ENCODE measurements at places on chromosomes 3 and 15.

- DNase-seq: peak; percentile 20
Measured at GRCh38 chr3:136819731-136820679, 1.1 kb downstream of the SLC35G2 start.

- DNase-seq: no peak
Measured at GRCh38 chr3:76147846-76148245, 362.5 kb upstream of the ZNF717 start.

- peak; percentile 59 for DNase-seq
Measured at GRCh38 chr15:92831655-92832328, 68.3 kb upstream of the CHD2 start.

DNA sequence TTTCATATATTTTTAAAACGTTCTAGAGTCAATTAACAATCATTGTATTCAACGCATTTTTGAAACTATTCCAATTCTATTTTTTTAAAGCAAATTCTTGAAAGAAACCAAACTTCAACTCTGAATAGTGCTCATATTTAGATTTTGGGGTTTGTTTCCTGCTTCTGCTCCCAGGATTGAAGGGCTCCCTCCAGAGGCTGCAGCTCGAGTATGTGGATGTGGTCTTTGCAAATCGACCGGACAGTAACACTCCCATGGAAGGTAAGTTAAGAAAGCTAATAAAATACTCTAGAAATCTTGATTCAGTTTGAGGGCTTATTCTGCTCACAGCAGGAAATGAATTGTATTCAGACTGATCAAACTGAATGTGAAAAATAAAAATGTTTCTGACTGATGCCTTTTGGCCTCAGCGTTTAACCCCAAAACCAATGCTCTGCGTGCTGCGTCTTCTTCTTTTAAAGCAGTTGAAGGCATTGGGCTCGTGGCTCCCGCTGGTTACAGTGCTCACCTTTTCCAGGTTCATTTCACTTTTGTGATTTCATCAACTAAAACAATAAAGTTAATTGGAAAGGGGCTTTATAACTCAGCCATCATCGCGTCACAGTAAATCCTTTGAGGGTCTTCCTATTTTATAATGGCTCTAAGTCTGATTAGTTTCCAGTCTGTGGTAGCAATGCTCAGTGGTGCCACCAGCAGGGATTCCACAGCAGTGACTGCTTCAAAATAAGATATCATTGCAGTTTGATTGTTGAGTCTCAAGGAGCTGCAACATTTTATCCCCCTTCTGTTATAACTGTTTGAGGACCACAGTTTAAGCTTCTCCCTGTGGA is 80.1 kb downstream of the SSR3 start:
- no peak for DNase-seq

- DNase-seq: no peak
Measured at GRCh38 chr15:56920367-56920627, 1.9 kb downstream of the TCF12 start.

GRCh38 chr3:126063358-126063965 is 20.5 kb downstream of the SLC41A3 start:
- no peak for DNase-seq

DNA sequence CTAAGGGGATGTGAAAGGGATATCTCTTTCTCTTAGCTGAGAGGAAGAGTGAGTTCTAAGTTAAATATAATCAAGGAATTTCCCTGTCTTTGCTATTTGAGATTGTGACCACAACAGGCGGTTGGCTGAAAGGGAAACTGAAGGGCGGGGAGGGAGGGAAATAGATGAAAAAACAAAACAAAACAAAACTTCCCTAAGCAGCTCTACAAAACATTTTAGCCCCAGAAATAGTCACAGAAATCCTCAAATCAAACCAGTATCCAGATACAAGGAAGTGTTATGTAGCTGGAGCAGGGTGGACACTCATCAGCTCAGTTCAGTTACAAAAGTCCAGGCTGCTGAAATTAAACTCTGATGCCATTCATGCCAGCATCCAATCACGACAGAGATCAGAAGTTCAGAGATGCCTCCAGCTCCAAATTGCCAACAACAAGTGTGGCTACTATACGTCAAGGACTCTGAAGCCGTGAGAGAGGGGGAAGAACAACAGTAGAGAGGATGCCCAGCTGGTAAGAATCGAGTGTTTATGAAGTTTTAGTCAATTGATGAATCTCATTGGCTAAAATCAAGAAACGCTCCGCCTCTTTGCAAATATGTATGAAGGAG is 319 bp upstream of the TP63 start:
- DNase-seq: no peak

DNA sequence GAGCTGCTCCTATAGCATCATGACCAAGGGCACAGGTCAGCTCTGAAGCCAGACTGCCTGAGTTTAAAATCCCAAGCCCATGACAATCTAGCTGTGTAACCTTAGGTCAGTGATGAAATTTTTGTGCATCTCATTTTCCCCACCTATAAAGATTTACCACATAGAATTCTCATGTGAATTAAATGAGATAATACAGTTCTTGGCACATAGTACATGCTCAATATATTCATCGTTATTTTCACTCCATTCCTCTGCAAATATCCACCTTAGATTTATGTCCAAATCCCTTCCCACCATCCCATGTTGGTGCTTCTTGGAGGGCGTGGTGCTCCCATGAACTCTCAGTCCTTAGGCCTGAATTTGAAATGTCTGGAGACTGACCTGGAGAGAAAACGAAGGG is 300.1 kb downstream of the TLE3 start:
- no peak for DNase-seq

Measured in GOT3 (cell line).